ENCODE measurements at places on chromosomes 11 and 22.
A peak's percentile ranks its signal among the peaks of the same experiment; 100 is the strongest.

GRCh38 chr11:36296884-36297543, 926 bp downstream of the PRR5L start:
- no peak for DNase-seq

- DNase-seq: no peak
Observed at GRCh38 chr11:71103266-71103665, 149.1 kb downstream of the SHANK2 start.

DNA sequence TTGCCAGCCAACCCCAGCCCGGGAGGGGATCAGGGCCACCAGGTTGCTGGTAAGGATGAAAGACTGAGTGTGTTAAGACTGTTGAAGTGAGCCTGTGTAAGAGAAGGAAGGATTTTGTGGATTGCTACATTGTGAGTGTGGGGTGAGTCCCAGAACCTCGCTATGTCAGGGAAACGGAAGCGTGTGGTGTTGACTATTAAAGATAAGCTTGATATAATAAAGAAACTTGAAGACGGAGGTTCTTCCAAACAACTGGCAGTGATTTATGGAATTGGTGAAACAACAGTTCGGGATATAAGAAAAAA, 627 bp downstream of the JRKL start:
- no peak for DNase-seq

DNA sequence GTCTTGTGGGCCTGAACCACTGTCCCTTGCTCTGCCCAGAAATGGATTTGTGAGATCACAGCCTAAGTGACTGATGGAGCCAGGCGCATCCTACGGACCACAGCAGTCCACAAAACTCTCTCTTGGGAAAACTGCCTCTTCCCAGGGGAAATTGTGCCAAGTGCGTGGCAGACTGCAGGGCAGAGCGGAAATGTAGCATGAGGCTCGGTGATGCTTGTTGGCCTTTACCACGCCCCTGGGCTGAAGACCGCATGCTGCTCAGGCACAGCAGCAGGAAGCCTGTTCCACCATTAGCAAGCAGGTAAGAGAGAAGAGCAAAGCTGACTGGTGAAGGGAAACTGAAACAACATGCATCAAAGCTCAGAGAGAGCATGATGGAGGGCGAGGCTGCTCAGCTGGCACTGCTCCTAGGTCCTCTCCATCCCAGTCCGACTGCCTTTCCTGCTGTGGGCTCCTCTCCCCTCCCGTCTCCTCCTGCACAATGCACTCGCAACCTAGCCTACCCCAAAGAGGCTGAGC, 26.5 kb upstream of the SCARF2 start:
- DNase-seq: peak; percentile 61

DNA sequence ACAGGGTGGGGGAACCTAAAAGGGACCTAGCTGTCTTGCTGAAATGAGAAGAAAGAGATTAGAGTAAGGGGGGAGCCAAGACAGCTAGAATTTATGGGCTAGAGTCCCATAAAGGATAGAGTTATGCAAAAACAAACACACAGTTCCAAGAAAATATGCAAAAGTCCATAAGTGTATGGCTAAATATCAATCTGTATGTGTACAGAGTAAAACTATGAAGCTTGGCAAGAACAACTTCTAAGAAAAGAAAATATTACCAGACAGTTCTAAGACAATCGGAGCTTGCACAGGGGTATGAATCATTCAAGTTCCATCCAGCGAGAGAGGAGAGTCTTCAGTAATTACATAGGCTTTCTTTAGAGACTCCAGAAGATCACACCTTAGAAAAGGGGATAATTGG, 41.8 kb downstream of the GDPD4 start:
- no peak for DNase-seq

DNA sequence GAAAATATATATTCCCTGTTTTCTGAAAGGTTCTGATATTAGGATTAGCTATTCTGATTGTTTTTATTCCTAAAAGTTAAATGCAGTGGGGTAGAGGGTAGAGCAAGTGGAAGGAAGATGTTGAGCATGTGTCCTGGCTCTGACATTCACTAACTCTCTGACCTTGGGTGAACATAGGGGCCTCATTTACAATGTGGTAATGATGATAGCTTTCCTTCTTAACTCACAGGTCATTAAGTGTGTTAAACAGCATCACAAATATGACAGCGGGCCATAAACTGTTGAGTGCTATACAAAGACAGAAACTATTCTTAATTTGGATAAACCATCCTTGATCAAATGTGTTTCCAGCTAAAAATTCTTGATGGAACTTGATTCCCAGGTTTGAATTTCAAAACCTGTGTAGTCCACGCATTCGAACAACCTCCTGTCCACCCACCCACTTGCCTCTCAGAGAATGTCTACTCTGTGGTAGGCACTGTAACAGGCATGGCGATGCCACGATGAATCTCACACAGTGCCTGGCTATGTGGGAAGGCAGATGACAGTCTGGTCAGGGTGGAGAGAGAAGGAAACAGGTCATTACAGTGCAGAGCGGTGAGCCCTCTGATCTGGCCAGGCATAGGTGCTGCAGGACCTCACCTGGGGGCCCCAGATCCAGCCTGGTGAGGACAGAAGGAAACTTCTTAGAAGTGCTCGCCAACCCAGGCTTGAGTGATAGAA, 19.3 kb upstream of the PEX26 start:
- DNase-seq: no peak

DNA sequence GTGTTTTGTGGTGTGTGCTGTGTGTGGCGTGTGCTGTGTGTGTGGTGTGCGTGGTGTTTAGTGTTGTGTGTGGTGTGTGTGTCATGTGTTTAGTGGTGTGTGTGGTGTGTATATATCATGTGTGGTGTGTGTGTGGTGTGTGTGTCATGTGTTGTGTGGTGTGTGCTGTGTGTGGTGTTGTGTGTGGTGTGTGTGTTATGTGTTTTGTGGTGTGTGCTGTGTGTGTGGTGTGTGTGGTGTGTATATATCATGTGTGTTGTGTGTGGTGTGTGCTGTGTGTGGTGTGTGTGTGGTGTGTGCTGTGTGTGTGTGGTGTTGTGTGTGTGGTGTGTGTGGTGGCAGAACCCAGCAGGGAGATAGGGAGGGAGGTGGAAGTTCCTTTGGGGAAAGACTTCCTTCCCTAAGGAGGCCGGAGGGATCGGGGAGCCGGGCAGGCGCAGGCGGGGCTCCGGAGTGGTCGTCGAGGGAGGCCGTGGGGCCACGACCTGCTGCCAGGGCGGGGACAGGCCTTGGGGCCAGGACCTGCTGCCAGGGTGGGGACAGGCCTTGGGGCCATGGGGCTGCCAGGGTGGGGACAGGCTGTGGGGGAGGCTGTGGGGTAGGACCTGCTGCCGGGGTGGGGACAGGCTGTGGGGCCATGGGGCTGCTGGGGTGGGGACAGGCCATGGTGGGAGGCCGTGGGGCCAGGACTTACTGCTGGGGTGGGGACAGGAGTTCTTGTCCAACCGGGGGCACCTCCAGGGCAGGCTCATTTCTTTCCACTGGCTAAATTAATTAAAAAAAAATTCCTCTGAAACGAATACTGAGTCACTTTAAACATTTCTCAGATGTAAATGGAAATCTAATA, 15.2 kb downstream of the PIM3 start:
- DNase-seq: peak; percentile 82

DNA sequence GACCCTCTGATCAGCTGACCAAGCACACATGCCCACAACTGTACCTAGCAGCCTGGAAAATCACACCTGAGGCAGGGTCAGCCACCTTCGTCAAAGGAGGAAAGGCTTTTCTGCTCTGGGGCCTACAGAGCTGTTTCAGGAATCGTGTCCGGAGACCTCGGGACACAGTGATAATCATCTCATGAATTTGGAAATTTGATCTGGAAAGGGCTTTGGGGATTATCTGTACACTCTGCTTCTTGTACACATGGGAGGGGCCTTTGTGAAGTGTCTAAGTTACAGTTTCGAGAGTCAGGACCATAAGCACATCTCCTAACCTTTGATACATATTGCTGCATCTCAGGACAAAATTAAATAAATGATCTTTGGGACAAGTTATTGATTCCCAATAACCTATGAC, 1421.2 kb upstream of the TENM4 start:
- no peak for DNase-seq

GRCh38 chr22:49018601-49019000, 809.1 kb downstream of the BRD1 start:
- no peak for DNase-seq

DNA sequence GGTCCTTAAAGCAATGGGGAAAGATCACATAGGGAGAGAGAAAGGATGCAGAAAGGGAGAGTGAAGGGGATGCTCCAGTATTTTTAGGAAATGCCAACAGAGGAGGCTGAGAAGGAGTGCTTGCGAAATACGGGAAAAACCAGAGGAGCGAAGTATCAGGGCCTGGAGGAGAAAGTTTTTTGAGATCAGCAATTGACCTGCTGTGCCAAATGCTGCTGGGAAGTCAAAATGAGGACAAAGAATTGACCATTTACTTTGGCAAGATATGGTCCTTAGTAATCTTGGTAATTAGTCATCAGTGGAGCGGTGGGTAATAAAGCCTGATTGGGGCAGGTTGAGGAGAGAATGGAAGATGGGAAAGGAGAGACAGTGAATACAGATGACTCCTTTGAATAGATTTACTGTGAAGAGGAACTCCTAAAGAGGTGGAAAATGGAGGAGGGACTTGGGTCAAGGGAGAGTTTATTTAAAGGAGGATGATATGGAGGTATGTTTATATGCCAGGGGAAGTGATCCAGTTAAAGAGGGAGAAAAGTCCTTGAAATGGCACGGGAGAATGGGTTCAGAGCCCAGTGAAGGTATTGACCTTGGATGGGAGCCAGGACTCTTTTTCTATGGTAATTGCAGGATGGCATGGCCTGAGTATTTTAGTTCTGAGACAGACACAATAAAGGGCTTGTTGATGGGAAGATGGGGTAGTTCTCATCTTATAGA, 111.5 kb downstream of the PKNOX2 start:
- DNase-seq: no peak

Data from activated T-cell treated with anti-CD3 and anti-CD28 coated beads, Interleukin-2, amount 50 U/mL, for 48 hours (primary cell).